CD4-positive, alpha-beta T cell treated with Interleukin-4 for 1 hour (primary cell): ENCODE measurements at places on chromosomes 13 and 19.

DNA sequence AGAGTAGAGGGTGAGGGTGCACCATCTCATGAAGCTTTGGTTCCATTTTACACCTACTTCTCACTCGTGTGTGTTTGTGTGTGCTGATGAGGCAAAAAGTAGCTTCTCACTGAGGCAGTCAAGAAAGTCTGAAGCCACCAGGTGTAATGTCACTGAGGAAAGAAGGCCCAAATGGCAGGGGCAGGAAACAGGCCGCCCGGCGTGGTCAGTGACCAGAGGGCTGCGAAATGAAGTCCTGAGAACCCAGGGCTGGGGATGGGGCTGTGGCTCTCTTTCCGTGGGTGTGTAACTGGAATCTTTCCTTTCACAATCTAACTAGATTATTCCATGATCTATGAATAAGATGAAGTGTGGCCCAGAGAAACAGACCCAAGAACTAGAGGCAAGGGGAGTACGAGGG lies 25.5 kb upstream of the TFDP1 start:
- no peak for DNase-seq

DNA sequence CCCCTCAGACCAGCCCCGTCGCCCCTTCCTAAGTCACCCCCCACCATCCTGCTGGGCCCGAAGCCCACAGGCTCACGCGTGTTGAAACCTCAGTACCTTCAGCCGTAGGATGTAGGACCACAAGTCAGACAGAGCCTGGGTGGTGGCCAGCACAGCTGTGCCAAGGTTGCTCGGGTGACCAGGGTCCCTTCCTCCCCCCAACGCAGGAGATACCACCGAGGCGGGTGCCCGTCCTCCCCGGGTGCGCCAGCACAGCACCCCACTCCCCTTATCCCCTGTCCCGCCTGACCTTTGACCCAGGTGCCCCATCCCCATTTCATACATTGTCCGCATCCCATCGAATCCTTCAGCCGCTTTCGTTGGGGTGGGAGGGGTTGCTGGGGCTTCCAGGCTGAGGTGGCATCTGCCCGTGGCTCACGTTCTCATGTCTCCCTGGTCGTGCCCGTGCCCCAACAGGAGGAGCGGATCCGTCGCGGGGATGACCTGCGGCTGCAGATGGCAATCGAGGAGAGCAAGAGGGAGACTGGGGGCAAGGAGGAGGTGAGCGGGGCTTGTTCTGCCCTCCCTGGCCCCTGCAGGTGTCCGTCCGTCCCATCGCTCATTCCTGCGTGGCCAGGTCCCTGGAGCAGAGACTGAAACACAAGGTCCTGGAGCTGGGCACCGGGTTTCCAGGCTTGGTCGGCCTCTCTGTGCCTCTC lies 14.5 kb downstream of the EPN1 start:
- no peak for DNase-seq

GRCh38 chr19:10521461-10522171 lies 4.4 kb upstream of the S1PR5 start:
- DNase-seq, result no peak

GRCh38 chr13:106561551-106562170 lies 6.3 kb downstream of the ARGLU1 start:
- DNase-seq, result no peak

DNA sequence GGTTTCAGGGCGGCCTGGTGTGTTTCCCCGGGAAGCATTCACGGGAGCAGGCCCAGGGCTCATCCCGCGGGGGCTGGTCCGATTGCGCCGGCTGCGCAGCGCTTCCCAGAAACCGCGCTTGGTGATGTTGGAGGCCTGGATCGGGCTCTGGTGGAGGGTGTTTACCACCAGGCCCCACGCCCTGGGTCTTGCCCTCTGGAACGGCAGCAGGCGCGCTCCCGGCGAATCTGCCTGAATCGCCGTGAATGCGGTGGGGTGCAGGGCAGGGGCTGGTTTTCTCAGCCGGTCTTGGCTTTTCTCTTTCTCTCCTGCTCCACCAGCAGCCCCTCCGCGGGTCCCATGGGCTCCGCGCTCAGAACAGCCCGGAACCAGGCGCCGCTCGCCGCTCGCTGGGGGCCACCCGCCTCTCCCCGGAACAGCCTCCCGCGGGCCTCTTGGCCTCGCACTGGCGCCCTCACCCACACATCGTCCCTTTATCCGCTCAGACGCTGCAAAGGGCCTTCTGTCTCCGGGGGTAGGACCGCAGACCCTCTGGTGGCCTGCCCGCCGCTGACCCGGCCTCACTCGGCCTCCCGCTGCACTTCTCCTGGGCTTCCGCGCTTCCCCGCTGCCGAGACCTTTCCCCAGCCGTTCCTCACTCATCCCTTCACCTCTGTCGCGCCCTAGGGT lies 69.4 kb upstream of the GJB6 start:
- DNase-seq, result no peak

DNA sequence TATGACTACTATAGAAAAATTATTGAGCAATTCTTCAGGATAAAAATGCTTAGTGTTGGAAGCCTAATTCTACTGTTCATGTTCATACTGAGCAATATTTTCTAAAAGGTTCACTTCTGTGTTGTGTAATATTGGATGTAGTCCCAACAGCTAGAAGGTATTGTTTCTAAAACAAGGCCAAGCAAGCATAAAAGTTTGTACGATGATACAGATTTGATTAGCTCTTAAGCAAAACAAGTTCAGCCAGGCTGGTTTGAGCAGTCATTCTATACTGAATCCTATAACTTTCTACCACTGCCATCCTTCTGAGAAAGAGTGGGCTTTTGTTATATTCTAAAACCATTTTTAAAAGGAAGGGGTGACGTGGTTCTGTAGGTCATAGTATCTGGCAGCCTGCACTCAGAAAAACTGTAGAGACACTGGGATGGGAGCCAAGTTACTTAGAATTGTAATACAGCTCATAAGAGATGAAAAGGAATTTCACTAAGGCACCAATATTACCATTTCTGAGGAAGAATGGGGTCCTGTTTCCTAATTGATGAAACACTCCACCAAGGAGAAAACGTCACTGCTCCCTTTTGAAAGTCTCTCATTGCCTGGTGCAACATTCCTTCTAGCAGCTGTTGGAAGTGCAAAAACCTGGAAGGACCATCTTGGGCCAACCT lies 275.0 kb upstream of the DACH1 start:
- no peak for DNase-seq

- no peak for DNase-seq
These were observed 22.0 kb upstream of the ARHGEF7 start for GRCh38 chr13:111093136-111093535.

DNA sequence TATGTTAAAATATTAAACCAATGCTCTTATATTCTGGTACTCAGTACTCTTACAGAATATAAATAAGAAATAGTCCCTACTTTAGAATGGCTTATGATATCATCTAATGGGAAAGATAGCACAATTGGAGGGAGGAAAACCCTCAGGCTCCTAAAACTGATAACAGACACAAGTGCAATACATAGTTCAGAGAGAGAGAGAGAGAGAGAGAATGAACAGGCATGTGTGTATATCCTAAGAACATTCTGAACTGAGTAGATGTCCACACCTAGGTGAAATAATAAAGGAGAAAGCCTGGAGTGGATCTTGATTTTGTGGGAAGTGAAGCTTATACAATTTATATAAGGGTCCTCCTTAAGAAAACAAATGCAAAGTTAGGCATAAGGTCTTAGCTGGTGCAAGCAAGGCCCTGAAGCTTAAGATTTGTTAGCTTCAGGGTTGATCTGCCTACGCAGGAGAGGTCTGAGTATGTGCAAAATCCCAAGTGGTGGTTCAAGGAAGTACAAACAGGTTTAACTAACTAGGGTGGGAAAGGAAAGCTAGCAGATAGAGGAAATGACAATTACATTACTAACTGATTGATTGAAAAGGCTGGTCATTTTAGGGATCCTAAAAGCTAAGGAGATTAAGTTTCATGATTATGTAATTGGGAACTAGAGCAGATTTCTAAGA lies 53.3 kb downstream of the SOX21 start:
- DNase-seq, result no peak
